ENCODE measurements at places on chromosomes 12 and 14.

DNA sequence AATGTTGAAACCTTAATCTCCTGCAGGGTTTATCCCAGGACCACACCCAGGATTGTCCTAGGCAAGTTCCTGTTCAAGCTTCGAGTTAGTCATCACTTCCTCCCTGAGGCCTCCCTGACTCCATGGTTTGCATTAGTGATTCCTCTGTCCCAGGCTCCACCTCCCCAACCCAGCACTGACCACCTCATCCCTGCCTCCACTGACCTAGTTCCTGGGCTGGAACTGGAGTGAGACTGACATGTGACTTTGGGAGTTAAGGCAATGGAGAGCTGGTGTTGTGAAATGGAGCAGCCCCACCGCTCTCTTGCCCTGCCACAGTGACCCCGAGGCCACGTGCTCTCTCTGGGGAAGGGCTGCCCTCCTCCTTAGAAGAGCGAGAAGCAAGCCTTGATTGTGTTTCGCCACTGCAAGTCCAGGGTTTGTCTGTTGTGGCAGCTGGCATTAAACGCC lies 15.8 kb upstream of the DTX1 start:
- no peak for DNase-seq

- no peak for DNase-seq
Measured at GRCh38 chr14:51550636-51551035, 101.1 kb upstream of the FRMD6 start.

- DNase-seq = no peak
Measured at GRCh38 chr12:112149596-112149995, 24.2 kb downstream of the TRAFD1 start.

- peak; percentile 55 for DNase-seq
Measured at GRCh38 chr14:54487771-54488170, 1.0 kb downstream of the GMFB start.

- no peak for DNase-seq
Measured at GRCh38 chr14:100865682-100866591, 37.6 kb downstream of the RTL1 start.

- no peak for DNase-seq
Measured at GRCh38 chr14:30798516-30798915, 75.8 kb upstream of the COCH start.

- DNase-seq = no peak
Measured at GRCh38 chr12:125988545-125988944, 923.3 kb downstream of the AACS start.

GRCh38 chr12:113246478-113247122 lies 25.3 kb downstream of the TPCN1 start:
- no peak for DNase-seq

DNA sequence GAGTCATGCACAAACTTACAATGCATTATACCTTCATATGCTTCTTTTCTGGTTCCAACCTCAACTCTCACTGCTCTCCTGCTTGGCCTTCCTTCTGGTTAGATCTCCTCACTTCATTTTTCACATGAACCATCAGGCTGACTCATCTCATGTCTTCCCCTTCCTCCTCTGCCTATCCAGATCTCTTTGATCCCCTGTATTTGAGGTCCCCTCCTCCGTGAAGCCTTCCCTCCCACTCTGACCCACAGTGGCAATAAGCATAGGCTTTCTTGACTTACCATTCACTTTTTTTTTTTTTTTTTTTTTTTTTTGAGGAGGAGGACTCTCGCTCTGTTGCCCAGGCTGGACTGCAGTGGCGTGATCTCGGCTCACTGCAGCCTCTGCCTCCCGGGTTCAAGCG lies 14.7 kb upstream of the ASIC1 start:
- DNase-seq = no peak

DNA sequence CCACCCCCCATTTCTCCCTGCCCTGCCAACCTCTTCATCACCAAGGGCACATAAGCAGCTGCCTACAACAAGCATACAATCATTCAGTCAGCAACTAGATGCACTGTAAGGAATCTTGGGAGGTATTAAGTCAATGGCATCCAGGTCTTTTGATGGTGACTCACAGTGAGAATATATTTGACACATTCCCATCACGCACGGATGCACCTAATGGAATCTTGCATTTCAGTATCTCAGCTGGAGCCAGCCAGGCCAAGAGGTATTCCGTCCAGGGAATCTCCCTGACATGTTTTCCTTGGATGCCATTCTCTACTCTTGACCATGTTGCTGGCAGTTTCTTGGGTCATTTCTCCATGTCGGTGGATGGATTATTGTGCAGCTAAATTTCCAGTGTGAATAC lies 73.9 kb upstream of the CAPRIN2 start:
- no peak for DNase-seq

- DNase-seq = no peak
Measured at GRCh38 chr12:110927546-110927945, 7.2 kb upstream of the MYL2 start.

DNA sequence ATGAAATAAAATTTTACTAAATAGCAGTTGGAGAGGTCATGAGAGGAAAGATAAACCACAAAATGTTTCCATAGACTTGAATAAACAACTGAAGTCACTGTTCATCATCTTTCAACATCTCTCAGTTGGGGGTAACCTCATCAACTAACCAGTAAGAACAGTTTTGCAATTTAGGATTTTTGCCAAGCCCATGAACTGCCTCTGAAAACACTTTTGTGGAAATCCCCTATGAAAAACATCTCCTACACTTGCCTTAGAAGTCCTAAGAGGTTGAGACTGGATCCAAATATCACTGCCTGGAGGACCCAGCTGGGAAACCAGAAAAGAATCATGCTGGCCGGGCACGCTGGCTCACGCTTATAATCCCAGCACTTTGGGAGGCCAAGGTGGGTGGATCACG lies 273.1 kb downstream of the C12orf50 start:
- no peak for DNase-seq

DNA sequence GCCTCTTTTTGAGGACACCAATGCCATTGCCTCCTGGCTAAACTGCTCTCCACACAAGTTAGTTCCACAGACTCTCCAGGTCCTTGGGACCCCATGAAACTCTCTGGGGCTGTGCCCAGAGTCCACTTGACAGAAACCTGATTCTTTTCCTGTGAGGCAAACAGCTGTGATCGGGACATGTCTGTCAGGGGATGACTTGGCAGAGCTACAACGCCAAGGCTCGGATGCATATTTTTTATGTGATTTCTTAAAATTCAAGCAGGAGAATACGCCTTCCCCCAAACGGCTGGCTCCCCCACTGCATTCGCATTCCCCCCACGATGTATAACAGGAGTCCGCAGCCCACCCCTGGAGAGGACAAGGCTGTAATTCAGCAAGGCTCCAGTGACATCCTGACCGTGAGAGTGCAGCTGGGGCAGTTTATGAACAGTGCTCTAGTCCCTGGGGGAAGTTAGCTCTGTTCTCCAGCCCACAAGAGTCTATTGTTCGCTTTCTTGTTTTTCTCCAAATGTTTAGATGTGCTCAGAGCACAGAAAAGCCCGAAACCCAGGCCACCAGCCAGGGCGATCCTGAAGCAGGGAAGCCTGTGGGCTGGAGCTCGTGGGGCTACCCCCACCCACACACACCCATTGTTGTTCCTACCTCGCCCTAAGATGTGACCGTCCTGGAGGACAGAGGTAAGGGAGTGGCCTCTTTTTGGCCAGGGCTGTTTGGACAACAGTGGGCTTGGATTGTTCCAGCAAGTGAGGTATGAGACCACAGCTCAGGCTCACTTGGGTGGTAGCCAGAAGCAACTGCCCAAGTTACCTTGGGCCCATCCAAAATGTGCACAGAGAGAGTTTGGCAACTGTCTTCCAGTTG lies 159.5 kb downstream of the ZFP36L1 start:
- no peak for DNase-seq

GRCh38 chr12:1357171-1357570 lies 237.2 kb downstream of the FBXL14 start:
- no peak for DNase-seq

DNA sequence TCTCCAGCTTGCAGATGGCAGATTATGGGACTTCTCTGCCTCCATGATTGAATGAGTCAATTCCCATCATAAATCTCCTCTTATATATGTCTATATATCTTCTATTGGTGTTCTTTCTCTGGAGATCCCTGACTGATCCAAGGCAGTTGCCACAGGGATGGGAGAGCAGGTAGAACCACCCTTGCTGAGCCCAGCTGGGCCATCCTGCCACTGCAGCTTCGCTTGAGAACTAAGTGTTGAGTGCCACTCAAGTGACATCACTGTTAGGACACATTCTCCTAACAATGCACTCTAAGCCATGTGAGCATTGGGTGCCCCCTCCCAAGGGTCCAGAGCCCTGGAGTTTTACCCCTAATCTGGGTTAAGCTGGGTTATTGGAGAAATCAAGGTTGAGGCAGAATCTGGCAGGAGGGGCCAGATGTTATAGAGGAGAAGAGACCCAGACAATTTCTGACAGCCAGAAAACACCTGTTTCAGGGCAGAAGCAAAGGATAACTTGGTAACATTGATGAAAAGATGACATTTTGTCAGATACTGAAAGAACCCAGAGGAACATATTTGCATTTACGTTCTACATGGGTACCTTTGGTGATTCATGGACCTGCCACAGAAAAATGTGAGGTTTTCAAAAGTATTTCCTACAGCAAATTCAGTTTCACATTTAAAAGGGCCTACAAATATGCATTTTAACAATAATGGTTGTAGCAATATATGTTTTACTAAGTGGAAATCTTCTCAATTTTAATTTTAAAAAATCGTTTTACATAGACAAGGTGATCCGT lies 57.2 kb upstream of the MAX start:
- no peak for DNase-seq

GRCh38 chr14:50977863-50978528 lies 33.7 kb upstream of the PYGL start:
- no peak for DNase-seq

DNA sequence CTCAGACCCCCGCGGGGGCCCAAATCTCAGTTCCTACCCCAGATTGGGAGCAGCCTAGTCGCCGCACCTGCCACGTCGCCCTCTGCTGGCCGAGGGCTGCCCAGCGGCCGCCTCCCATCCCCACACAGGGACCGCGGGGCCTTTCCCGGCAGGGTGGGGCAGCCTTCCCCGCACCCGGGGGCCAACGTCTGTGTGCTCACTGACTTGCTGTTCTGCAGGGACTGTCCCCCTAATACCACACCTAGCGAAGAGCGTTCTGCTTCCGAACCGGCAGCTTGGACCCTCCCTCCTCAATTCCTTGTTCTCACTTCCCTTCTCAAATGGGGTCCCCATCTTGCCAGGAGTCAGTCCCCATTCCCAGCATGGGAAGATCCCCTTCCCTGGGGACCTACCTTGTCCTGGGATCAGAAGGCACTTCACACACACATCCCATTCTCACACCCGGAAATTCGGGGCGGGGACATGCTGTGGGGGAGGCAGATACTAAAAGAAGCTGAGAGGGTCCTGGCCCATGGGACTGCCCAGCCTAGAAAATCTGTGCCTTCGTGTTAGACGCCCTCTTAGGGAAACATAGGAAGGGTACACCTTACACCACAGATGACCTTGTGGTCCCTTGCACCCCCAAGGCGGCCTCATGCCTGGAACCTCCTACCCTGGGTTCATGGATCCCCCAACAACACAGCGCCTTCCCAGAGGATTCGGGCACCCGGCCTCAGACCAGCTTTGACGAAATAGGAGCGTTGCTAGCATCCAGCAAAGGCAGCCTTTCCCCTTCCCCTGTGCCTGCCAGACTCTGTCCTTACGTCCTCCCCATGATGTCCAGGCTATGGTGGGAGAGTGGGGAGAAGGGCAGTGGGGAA lies 16.4 kb downstream of the ACVRL1 start:
- no peak for DNase-seq

GRCh38 chr12:89427508-89428156 lies 75.3 kb upstream of the DUSP6 start:
- DNase-seq = no peak

DNA sequence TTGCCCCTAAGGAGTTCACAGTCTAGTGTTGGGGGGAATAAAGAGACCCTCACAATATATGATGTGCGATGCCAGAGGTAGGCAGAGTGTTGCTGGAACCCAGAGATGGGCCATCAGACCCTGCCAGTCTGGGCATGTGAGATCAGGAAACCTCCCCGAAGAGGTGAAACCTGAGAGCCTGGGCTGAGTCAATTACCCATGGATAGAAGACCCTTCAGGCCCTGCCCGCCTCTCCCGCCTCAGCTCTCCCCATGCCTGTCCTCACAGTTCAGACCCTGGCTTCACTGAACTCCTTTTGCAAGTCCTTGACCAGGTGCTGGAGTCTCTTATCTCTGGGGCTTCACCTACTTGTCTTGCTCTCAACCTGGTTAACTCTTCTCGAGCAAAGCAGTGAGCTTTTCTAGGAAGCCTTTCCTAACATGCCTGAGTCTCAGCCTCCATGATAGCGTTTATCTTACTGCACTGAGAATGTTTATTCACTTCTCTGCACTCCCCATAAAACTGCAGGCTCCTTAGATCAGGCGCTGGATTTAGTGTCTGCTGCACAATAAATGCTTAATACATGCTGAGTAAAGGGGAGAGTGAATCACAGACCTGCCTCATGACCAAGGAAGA lies 19.6 kb downstream of the ALDH1L2 start:
- DNase-seq = no peak

DNA sequence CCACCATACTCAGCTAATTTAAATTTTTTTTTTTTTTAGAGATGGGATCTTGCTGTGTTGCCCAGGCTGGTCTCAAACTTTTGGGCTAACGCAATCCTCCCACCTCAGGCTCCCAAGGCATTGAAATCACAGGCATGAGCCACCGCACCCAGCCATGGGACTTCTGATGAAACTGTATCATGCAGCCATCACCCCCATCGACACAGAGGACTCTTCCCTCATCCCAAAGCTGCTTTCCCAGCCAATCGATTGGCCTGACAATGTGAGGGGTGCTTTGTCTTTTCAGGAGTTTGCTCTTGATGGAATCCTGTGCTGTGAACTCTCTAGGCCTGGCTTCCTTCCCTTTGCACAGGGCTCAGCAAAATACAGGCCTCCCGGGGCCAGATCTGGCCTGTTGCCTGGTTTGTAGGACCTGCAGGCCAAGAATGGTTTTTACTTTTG lies 59.6 kb upstream of the NCOR2 start:
- DNase-seq = no peak

DNA sequence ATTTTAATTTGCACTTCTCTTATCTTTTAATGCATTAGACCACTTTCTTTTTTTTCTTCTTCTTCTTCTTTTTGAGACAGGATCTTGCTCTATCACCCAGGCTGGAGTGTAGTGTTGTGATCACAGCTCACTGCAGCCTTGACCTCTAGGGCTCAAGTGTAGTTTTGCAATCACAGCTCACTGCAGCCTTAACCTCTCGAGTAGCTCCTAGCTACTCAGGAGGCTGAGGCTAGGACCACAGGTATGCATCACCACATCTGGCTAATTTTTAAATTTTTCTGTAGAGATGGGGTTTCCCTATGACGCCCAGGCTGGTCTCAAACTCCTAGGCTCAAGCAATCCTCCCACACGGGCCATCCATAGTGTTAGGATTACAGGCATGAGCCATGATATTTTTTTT lies 12.7 kb downstream of the TMED8 start:
- DNase-seq = no peak

- no peak for DNase-seq
Measured at GRCh38 chr14:99430491-99430890, 50.2 kb downstream of the SETD3 start.

- DNase-seq = no peak
Measured at GRCh38 chr12:107302649-107303341, 209.4 kb upstream of the CRY1 start.

- no peak for DNase-seq
Measured at GRCh38 chr12:65443038-65443437, 164.6 kb downstream of the MSRB3 start.
